ENCODE measurements at places on chromosomes 13 and 19. TPM values are rescaled to one million over a fixed set of nuclear protein-coding genes. Genes with fewer than 3 reads are reported as not detected.

DNA sequence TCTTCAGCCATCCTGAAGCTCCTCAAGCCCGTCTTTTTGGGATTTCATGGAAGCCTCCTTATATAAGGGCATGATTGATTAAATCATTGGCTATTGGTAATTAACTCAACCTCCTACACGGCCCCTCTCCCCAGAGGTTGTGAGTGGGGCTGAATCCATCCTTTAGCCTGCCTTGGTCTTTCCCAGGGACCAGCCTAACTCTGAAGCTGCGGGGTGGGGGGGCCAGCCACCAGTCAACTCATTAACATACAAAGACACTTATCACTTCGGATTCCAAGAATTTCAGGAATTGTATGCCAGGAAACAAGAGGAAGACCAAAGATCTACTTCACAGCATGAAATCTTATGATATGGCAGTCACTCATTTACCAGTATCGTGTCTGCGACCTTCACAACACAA lies 9.9 kb downstream of the COL4A1 start:
- peak; percentile 60 for DNase-seq

DNA sequence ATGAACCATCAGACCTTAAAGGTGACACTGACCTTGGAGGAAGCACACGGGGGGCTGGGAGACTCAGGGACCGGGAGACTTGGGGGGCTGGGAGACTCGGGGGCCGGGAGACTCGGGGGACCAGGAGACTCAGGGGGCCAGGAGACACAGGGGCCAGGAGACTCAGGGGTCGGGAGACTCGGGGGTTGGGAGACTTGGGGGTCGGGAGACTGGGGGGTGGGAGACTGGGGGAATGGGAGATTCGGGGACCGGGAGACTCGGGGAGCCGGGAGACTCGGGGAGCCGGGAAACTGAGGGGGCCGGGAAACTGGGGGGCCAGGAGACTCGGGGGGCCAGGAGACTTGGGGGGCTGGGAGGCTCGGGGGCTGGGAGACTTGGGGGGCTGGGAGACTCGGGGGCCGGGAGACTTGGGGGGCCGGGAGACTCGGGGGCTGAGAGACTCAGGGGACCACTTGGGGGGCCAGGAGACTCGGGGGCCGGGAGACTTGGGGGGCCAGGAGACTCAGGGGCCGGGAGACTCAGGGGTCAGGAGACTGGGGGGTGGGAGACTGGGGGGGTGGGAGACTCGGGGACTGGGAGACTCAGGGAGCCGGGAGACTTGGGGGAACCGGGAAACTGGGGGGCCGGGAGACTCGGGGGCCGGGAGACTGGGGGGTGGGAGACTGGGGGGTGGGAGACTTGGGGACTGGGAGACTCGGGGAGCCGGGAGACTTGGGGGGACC lies 62.9 kb downstream of the RASA3 start:
- no peak for DNase-seq

DNA sequence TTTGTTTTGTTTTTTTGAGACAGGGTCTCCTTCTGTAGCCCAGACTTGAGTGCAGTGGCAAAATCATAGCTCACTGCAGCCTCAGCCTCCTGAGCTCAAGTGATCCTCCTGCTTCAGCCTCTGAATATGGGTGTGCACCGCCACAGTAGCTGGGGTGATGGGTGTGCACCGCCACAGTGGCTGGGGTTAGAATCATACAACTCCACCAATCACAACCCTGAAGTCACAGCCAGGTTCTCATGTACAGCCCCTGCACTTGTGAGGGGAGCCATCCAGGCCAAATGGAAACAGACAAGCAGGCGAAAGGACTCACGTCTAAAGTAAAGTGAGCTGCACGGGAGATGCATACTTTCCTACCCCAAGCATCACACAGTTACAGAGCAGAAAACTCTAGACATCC lies 63.1 kb upstream of the RANBP3 start:
- DNase-seq: no peak

GRCh38 chr19:8323781-8324185 lies 2.5 kb downstream of the RPS28 start:
- peak; percentile 43 for DNase-seq

GRCh38 chr19:42200116-42200715 lies 17.3 kb downstream of the DEDD2 start:
- no peak for DNase-seq

- no peak for DNase-seq
These were observed 656.9 kb upstream of the MIR17HG start for GRCh38 chr13:90690458-90691080.

GRCh38 chr19:3249408-3249807 lies 24.9 kb downstream of the CELF5 start:
- DNase-seq: peak; percentile 10

GRCh38 chr13:66506979-66507378 lies 723.2 kb downstream of the PCDH9 start:
- no peak for DNase-seq

The FLT1 gene
- 74.7 TPM for total RNA-seq

The PNMA8B gene
- total RNA-seq: 0.17 TPM

The IL12RB1 gene
- 0.74 TPM for total RNA-seq

The TUBB4A gene
- total RNA-seq: not detected

The CLIP3 gene
- total RNA-seq: 6.7 TPM
